ENCODE measurements at places on chromosomes 5 and 9. TPM values are rescaled to one million over a fixed set of nuclear protein-coding genes. Genes with fewer than 3 reads are reported as not detected.

The BARHL1 gene
- total RNA-seq, result not detected

The ADAMTS19 gene
- total RNA-seq, result 0.49 TPM

- no peak overlapping the region for H3K27ac ChIP-seq
- DNase-seq, result no peak
- no peaks in the 10 kb centered on the region for H3K4me1 ChIP-seq
- no peaks in the 10 kb centered on the region for H3K36me3 ChIP-seq
- H3K27me3 ChIP-seq, result no peaks in the 10 kb centered on the region
- no peak overlapping the region for H3K4me3 ChIP-seq
These were observed 6.0 kb upstream of the PRRT1B start for GRCh38 chr9:131539223-131539923.

- H3K27ac ChIP-seq, result peak overlapping the region; percentile 82
- DNase-seq, result no peak
- H3K4me1 ChIP-seq, result peaks cover 72% of the 10 kb centered on the region
- H3K36me3 ChIP-seq, result no peaks in the 10 kb centered on the region
- no peak overlapping the region for H3K4me3 ChIP-seq
- H3K27me3 ChIP-seq, result no peaks in the 10 kb centered on the region
These were observed 10.5 kb downstream of the EXD3 start for GRCh38 chr9:137412431-137412830.

DNA sequence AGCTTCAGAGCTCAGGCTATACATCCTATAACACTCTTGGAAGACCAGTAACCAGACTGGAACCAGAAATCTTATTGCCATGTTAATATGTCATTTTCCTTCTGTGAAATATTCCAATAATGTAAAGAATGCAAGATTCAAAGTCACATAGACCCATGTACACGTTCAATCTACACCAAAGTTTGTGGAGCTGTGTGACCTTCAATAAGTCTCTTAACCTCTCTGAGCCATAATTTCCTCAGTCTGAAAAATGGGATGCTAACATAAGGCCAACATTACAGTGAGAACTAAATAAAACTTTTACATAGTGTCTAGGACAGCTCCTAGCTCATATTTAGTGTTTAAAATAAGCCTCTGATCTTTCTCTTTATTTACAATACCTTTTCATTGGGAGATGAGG lies 70.4 kb downstream of the ARRDC3 start:
- H3K27me3 ChIP-seq, result no peaks in the 10 kb centered on the region
- H3K36me3 ChIP-seq, result no peaks in the 10 kb centered on the region
- no peak overlapping the region for H3K4me3 ChIP-seq
- H3K4me1 ChIP-seq, result peaks cover 10% of the 10 kb centered on the region
- no peak for DNase-seq

Measured in heart right ventricle (tissue), 16 donors.